Fibroblast of upper back skin (primary cell): ENCODE measurements at places on chromosomes 13 and 19.
A peak's percentile ranks its signal among the peaks of the same experiment; 100 is the strongest.

GRCh38 chr19:5957170-5957569, 20.8 kb downstream of the RANBP3 start:
- DNase-seq, result no peak

DNA sequence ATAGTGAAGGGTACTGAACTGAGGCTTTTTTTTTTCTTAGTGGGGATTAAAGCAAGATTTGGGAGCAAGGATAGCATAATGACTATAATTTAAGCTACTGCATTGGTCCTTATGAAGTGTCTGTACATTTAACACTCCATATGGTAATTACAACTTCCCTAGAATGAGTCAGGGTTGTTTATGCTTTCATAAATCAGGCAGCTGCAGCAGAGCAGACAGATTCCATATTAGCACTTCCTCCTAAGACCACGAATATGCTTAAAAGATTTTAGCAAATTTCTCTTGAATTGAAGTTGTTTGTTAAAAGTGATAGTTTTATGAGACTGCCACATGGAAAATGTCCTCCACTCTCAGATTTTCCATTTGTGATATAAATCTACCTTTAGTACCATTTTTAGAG, 401.1 kb upstream of the SPRY2 start:
- no peak for DNase-seq

- DNase-seq, result no peak
Observed at GRCh38 chr19:51258165-51259160, 7.6 kb downstream of the SIGLECL1 start.

GRCh38 chr13:40992678-40993518, 26.2 kb downstream of the ELF1 start:
- no peak for DNase-seq

- no peak for DNase-seq
Observed at GRCh38 chr13:81116461-81117282, 775.7 kb upstream of the SPRY2 start.

GRCh38 chr13:41944635-41945397, 16.1 kb downstream of the VWA8 start:
- no peak for DNase-seq

DNA sequence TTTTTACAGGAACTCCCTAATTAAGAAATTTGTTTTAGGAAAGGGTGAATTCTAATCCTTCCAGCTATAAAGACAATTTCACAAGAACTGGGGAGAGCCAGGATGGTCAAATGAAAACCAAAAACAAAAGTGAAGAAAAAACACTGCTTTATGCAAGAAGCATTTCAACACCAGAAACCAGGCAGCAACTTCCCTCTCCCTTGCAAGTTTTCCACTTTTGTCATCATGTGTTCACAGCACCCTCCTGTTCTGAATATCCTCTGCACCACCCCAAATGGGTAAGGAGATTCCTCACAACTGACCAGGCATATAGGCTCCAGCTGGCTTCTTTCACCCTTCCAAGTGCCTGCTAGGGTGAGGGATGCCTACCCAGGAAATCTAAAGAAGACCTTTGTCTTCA, 328.1 kb downstream of the TBC1D4 start:
- DNase-seq, result peak; percentile 59

DNA sequence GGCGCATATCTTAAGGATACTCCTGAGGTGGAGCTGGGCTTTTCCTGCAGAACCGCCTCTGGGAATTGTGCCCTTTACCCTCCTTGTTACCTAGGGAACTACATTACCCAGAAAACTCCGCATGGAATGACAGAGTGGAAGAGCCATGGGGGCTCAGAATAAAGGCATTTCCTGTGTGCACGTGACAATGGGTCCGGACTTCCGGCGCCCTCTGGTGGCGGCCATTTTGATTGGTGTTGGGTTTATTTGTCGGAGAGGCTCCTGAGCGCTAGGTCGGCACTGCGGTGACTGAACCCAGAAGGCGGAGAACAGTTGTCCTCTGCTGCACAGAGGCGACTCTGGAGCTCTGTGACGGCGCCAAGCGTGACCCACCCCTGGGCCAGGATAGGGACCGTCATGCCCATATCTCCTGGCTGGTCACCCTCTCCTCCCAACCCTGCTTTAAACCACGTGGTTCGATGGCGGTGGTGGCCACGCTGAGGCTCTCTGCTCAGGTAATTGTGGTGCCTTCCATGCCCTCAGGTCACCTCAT, at the start of gene ZNF587B:
Gene ZNF587B, plus strand, starts transcription at position 229 of the 532 bp plus-strand sequence. Its CDS starts 230 bp downstream, at position 459.
- peak; percentile 55 for DNase-seq

DNA sequence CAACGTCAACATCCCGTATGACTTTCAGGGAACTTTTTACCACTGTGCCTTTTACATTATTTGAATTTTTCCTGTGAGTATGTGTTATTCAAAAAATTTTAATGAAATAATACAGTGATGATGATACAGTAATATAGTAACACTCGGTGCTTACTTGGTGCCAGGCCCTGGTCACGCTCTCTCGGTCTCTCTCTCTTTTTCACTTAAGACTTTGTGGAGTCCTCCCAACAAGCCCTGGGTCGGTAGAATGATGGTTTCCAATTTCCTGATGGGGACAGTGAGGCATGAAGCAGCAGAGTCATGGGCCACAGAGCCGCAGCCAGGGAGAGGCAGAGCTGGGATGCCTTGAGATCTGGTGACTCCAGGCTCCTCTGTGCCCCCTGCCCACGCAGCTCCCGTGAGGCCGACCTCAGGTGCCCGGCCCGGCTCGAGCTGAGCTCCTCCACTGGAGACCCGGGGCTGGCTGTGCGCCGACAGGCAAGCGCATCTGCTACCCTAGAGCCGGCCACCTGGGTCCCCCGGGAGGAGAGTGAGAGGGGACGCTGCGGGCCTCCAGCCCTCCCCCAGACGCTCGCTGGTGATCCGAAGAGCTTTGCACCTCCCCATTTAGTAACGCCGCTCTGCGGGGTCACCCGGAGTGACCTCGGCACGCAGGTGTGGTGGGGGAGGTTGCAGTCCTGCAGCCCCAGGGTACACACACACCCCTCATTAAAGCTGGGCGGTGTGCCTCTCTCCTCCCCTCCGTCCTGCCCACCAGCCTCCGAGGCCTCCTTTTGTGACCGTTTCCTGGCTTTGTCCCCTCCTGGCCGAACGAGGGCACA, 4.4 kb upstream of the SBK3 start:
- DNase-seq, result peak; percentile 88

- no peak for DNase-seq
Observed at GRCh38 chr13:38850868-38851626, 139.6 kb downstream of the STOML3 start.

- DNase-seq, result no peak
Observed at GRCh38 chr13:46731535-46731934, 65.4 kb downstream of the ESD start.

DNA sequence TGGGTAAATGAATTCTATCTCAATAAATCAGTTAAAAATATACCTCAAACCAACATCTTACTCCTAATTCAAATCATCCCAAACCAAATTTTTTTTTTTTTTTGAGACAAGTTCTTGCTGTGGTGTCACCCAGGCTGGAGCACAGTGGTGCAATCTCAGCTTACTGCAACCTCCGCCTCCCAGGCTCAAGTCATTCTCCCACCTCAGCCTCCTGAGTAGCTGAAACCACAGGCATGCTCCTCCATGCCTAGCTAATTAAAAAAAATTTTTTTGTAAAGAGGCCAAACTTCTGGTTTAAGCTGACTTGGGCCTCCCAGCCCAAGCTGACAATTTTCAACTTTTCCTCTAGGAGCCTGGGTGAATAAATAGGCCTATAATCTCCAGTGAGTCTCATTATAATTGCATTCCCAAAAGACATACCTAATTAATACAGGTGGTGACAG, 22.1 kb upstream of the OLFM2 start:
- peak; percentile 98 for DNase-seq

- peak; percentile 44 for DNase-seq
Observed at GRCh38 chr13:44575741-44576350, at the start of gene TSC22D1. TSS of gene TSC22D1 (minus strand) at chr13:44576330. CDS start at chr13:44576074, 256 bp downstream.

- peak; percentile 85 for DNase-seq
Observed at GRCh38 chr13:23069566-23069965, 111.2 kb upstream of the SGCG start.

GRCh38 chr19:5321851-5322681, 18.5 kb downstream of the PTPRS start:
- DNase-seq, result no peak

DNA sequence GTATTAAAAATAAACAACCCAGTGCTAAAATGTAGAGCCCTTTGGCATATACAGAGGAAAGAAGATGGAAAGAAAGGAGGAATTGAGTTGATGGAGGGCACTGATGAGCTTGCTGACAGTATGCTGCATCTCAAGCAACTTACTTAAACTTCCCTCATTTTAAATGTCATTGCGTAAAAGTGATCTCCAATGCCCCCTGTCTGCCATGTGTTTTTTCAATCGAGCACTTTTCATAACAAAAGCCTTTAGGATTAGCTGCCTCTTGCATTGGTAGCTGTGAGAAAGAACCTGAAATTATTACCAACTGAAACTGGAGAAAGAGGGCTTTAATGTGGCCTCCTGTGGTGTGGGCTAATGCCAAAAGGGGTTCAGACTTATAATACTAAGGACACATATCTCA, 541.6 kb downstream of the SUCLA2 start:
- DNase-seq, result peak; percentile 50

- no peak for DNase-seq
Observed at GRCh38 chr19:21483589-21484170, 21.7 kb upstream of the ZNF429 start.

- DNase-seq, result no peak
Observed at GRCh38 chr19:52536448-52536800, 9.0 kb downstream of the ZNF808 start.

GRCh38 chr13:112839356-112840105, 129.5 kb upstream of the MCF2L start:
- peak; percentile 88 for DNase-seq

- no peak for DNase-seq
Observed at GRCh38 chr19:40381321-40381720, 8.7 kb downstream of the HIPK4 start.

DNA sequence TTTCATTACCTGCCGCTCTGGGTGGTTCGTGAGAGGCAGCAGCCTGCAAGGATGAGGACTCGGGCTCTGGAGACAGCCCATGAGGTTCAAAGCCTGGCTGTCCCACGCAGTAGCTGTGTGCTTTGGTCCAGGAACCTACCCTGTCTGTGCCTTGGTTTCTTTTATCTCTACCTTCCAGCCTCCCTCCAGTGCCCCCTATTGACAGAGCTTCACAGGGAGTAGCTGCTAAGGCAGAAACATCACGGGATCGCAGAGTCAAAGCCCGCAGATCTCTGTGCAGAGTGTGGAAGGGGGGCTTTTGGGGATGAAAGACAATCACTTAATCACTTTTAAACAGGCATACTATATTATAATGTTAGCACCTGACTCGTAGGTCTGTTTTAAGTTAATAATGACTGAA, 16.2 kb downstream of the ZNF71 start:
- DNase-seq, result no peak

- peak; percentile 84 for DNase-seq
Observed at GRCh38 chr19:4713384-4713951, 10.2 kb downstream of the DPP9 start.

DNA sequence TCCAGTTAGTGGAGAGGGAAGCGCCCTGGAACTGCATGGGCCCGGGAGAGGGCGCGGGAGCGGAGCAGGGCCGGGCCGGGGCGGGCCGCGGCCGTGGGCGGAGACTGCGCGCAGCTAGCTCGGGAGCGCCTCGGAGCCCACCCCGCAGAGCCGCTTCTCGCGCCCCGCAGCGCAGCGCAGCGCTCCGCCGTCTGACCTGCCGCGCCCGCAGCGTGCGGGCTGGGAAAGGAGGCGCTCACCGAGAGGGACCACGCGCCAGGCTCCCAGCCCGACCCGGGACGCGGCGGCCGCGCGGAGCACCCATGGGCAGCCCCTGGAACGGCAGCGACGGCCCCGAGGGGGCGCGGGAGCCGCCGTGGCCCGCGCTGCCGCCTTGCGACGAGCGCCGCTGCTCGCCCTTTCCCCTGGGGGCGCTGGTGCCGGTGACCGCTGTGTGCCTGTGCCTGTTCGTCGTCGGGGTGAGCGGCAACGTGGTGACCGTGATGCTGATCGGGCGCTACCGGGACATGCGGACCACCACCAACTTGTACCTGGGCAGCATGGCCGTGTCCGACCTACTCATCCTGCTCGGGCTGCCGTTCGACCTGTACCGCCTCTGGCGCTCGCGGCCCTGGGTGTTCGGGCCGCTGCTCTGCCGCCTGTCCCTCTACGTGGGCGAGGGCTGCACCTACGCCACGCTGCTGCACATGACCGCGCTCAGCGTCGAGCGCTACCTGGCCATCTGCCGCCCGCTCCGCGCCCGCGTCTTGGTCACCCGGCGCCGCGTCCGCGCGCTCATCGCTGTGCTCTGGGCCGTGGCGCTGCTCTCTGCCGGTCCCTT, at the start of gene MLNR:
Gene MLNR, plus strand, starts transcription at position 303 of the 820 bp plus-strand sequence. Its CDS starts 0 bp downstream, at position 303.
- peak; percentile 9 for DNase-seq

DNA sequence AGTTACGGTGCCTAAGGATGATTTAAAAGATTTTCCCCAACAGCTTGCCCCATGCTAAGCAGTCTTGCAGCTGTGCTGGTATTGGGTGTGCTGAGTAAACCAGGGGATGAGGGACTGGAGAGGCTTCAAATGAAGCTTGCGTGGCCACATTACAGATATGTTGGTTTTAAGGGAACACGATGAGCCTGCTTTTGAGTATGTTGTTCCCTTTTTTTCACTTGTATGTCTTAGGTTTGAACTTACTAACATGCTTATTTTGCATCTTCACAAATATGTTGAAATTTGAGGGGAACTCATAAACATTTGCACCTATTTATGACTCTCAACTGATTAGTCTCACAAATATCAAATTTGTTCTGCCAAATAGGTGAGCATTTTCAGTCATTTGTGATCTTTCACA, 2.0 kb upstream of the IL17D start:
- no peak for DNase-seq

DNA sequence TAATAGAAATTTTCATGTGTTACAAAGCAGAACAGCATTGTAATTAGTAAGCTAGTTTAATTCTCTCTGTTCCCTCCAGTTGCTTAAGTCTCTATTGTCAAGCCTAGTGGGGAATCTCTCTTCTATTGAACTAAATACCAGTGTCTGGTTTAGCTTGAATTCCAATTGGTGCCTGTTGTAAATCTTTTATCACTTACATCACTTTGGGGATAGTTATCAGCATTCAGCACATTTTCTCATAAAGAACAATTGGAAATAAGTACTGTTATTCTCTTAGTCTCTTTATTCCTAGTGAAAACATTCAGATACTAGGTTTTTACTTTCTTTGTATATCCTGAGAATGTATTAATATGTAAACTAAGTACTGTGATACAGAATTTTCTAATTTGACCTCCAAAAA, 25.2 kb downstream of the IPO5 start:
- DNase-seq, result peak; percentile 64

GRCh38 chr13:112347986-112348385, 28.2 kb upstream of the SPACA7 start:
- DNase-seq, result no peak

DNA sequence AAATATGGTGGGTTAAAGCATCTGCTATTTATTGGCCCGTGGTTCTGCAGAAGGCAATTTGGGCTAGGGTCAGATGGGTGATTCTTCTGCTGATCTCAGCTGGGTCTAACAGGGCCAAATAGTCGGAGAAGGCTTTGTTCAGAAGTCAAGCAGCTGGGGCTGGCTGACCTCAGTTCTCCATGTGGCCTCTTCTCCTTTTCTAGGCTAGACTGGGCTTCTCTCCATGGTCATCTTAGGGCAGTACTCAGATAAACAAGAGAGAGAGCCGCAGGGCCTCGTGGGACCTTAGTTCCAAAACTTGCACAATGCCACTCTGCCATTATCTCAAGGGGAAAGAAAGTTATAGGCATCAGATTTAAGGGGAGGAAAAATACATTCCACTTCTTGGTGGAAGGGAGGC, 89.6 kb downstream of the NALCN start:
- no peak for DNase-seq

GRCh38 chr13:75705395-75705794, 69.3 kb downstream of the LMO7 start:
- peak; percentile 39 for DNase-seq

- no peak for DNase-seq
Observed at GRCh38 chr13:67776151-67776550, 546.0 kb upstream of the PCDH9 start.
